ENCODE measurements at places on chromosomes 4 and X.

DNA sequence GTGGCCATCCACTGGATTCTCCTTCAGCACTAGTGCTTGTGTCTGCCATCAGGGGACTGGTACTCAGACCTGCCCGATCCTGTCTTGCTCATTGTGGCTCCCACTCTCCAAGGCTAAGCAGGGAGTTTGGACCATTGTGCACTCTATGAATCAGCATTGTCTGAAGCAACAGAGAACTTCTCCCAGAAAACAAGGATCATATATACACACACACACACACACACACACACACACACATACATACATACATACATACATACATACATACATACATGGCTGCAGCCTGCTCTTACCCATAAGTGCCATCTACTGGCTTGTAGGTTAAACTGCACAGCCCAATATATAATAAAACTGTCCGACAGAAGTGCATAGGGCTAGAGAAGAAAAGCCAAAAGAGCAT is 345.3 kb upstream of the LCORL start:
- peak; percentile 15 for DNase-seq

GRCh38 chr4:55345054-55345453 is 988 bp upstream of the SRD5A3 start:
- DNase-seq, result no peak

GRCh38 chrX:70183091-70183490 is 5.8 kb downstream of the DGAT2L6 start:
- DNase-seq, result no peak

- DNase-seq, result no peak
These were observed 144.8 kb downstream of the FAT4 start for GRCh38 chr4:125459531-125459930.

- DNase-seq, result no peak
These were observed 286.3 kb upstream of the UGT8 start for GRCh38 chr4:114312338-114312737.

- no peak for DNase-seq
These were observed 2.2 kb downstream of the EMD start for GRCh38 chrX:154381271-154381670.

- no peak for DNase-seq
These were observed 49.6 kb upstream of the ATXN3L start for GRCh38 chrX:13369256-13370030.

GRCh38 chr4:153018684-153019083 is 82.6 kb downstream of the FHDC1 start:
- no peak for DNase-seq

DNA sequence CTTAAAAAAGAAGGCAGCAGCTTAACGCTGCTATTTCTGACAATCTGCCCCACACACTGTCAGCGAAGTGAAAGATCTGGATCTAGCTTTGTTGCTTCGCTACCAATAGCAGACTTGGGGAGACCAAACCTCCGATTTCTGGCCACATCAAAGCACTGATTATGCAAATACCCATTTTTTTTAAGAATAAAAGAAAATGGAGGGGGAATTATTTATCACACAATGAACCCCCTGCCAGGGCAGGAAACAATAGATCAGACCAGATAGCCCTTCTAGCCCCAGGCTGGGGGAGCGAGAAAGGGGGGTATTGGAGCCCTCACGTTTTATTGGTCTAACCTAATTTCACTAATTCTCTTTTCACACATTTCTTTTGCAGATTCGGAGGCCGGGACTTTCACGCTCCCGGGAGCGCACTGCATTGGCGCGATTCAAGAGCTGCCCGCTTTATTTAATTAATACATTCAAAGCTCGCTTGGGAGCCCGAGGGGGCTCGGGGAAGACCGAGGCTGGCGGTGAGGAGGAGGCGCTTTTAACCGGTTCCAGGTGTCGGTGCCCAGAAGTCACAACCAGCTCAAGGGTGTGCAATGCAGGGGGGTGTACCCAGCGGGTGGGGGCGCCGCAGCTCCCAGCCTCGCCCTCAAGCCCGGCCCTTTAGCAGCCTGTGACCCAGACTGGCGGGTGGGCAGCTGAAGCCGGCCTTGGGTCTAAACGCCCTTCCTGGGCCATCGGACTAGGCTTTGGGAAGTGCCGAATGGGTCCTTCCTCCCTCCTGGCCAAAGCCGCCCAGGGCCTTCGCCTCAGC is 5.5 kb downstream of the NEUROG2 start:
- no peak for DNase-seq

DNA sequence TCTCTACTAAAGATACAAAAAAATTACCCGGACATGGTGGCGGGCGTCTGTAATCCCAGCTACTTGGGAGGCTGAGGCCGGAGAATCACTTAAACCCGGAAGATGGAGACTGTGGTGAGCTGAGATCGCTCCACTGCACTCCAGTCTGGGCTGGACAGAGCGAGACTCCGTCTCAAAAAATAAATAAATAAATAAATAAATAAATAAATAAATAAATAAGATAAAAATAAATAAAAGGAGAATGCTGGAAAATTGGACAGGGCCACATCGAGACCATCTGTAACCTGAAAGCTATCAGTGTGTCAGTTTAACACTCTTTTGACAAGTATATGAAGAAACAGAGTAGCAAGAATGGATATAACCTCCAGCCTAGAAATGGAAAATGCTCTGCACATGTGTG is 15.7 kb upstream of the FAT1 start:
- DNase-seq, result no peak

DNA sequence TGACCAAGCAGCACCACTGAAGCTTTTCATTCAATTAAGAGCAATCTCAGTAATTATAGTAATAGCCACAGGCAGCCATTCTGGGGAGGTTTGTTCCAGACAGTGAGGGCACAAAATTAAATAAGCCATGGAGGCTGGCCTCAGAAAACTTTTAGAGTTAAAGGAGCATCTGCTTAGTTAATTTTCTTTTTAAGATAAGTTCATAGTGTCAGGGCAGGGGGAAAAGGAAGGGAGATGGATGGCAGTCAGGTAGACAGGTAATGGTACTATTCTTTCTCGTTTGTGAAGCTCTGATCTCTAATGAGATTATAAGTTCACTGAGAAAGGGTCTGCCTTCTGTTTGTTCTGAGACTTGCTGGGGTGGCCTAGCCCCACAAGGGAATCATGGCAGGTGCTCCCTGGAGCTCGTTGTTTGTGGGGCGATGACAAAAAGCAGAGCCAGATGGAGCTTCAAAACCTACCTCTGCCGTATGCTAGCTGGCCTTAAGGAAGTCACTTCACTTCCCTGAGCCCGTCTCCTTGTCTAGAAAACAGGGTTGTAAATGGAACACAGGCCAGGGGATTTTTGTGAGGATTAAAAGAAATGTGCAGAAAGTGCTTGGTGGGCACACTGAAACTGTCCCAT is 44.6 kb upstream of the FGFBP2 start:
- DNase-seq, result no peak

DNA sequence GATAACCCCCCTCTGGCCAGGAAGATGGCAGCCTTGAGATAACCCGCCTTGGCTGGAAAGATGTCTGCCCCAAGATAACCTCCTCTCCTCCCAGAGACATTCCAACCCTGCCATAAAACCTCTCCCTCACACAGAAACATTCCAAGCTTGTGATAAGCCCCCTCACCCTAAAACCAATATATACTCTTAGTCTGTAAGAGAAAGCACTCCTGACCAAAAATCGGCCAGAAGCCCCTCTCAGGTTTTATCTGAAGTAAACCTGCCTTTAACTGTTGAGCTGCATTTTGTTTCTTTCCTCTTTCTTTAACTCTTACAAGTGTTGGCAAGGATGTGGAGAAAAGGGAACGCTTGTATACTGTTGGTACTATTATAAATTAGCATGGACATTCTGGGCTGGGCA is 8.5 kb downstream of the ERCC6L start:
- DNase-seq, result no peak

DNA sequence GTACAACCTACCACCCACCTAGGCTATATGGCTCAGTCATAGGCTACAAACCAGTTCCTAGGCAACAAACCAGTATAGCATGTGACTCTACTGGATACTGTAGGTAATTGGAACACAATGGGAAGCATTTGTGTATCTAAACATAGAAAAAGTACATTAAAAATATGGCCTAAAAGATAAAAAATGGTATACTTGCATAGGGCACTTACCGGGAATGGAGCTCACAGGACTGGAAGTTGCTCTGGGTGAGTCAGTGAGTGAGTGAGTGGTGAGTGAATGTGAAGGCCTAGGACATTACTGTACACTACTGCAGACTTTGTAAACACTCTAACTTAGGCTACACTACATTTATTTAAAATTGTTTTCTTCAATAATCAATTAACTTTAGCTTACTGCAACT is 139.2 kb upstream of the RBPJ start:
- no peak for DNase-seq

GRCh38 chr4:143377611-143378099 is 41.0 kb downstream of the GAB1 start:
- no peak for DNase-seq

DNA sequence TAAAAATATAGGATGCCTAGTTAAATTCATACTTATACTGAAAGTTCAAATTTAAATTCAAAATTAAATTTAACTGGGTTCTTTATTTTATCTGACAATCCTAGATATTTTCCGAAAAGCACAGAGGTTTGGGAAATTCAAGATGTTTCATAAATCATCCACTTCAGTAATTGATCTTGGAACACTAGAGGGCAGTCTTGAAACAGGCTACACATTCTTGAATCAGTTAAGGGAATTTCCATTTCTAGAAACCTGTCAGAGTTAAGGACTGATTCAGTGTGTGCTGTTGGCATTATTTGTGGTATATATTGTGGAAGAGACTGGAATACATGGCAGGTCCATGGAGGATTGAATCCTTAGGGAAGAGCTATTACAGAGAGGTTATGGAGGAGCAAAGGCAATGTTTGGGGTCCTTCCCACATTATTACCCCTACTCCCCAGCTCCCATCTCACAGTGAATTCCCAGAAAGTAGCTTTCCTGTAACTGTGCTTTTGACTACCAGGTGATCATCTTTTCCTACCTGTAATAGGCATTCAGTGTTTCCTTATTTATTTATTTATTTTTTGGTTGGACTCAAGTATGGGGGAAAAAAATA is 92.9 kb downstream of the EGF start:
- DNase-seq, result peak; percentile 60

DNA sequence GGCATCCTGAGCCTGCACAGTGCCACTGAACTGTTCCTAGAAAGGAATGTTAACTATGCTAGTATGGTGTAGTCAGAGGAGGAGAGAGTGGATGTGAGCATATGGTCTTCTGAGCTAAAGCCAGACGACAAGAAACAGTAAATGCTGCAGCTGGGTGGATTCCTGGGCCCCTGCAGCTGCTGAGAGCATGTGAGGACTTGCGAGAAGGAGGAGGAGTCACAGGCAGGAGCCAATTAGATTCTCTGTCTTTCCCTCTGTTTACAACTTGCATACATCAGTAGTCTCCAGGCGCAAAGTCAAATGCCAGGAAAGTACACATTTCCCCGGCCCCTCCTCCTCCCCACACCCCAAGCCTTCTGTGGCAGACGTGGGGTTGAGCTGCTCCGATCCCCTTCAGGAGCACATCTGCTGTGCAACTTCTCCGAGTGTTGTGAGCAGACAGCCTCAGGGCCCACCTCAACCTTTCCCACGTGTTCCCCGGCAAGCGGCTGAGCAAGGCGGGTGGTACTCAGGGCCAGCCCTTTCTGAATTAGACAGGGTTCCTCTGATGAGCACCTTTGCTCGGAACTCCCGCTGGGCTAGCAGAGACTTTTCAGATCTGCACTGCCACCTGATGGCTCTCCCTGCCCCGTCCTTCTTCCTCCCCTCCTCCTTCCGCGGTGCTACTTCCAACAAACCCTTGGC is 108.7 kb upstream of the ATP6AP2 start:
- no peak for DNase-seq

DNA sequence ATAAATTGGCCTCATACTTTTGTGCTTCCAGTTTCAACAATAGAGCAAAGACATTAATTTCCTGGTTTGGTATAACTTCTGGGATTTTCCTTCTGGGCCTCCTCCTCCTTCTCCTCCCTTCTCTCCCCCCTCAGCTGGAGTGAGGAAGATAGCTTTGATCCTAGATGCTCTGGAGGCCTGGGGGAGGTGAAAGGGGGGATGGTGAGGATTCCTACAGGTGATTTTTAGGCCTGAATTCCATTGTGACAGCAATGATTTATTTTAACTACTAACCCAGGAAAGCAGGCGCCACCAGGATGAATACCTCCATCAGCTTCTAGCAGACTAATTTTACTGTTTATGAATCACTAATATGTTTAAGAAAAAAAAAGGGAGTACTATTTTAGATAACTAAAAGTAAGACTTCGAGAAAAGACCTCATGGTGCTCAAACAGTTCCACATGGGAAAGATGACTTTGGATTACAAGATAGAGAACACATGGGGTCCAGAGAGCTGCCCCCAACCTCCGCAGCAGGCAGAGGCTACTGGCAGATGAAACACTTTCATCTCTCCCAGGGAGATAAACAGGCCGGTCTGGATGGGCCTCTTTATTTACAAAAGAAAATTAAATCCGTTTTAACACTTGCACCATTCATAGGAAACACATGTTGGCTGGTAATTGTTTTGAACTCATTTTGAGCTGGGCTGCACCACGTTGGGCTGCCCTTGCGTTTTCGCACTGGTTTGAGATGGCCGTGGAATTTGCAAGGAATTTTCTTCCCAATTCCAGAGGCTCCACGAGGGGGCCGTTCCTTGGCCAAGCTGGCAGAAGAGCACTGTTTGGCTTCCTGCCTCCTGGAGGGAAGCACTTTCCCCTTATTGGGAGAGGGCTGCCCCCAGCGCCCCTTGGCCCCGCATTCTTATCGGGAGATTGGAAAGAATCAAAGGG is 125.1 kb upstream of the STX18 start:
- no peak for DNase-seq

- no peak for DNase-seq
These were observed 1393.3 kb downstream of the ARAP2 start for GRCh38 chr4:34850968-34851367.

DNA sequence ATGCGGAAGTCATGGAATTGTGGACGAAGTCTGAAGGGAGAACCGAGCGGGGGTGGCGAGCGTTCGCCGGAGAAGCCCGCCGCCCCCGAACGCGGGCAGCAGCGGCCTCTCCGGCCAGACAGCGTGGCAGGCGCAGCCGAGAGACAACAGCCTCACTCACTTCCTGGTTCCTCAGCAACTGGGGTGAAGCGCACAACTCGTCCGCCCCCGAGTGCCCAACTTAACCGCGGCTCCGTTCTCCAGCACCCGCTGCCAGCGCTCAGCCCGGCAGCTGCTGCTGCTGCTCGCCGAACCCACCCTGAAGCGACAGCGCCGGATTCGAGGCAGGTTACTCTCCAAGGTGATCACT is 68.0 kb downstream of the NOCT start:
- peak; percentile 78 for DNase-seq

DNA sequence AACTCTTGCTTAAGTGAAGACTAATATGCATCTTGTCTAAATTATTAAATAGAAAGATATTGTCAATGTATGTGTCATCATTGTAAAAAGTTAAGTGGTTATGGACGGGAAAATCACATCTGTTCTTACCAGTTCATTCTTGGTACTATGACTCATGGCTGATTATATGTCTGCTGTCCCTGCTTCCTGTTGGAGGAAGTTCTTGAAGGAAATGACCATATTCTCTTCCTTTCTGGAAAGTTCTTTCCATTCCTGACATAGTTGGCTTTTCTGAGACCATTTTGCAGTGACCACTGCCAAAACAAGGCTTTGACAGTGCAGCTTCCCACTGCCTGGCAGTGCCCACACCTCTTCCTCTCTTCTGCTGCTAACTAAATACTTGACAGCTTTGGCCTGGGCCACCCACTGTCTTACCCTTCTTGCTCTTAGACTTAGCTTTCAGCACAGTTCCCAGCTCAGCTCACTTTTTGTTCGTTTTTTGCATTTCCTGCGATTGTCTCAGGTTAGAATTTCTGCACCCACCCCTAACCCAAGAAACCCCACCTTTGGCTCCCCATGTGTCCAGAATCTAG is 13.2 kb upstream of the CLDN24 start:
- no peak for DNase-seq

Data from CD4-positive, alpha-beta memory T cell (primary cell).